Stomach (tissue), 19 donors: ENCODE measurements at places on chromosomes 2 and 18.

DNA sequence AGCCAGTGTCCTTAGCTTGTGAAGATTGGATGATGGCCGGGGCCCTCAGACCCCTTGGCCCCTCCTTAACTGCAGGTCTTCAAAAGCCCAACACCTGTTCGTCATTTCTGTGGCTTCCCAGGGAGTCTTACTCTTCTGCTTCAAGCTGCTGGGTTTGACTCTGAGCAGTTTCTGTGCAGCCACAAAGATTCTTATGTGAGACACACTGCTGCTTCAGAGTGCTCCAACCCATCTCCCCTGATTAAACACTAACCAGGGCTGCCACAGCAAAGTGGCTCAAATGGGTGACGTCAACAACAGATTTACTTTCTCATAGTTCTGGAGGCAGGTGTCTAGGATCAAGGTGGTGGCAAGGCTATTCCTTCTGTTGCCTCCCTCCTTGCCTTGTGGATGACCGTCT, 40.8 kb downstream of the TSN start:
- DNase-seq: no peak

- DNase-seq: no peak
These were observed 20.1 kb downstream of the PLEKHB2 start for GRCh38 chr2:131125195-131125757.

- no peak for DNase-seq
These were observed 155.1 kb downstream of the GLI2 start for GRCh38 chr2:120890566-120891360.

DNA sequence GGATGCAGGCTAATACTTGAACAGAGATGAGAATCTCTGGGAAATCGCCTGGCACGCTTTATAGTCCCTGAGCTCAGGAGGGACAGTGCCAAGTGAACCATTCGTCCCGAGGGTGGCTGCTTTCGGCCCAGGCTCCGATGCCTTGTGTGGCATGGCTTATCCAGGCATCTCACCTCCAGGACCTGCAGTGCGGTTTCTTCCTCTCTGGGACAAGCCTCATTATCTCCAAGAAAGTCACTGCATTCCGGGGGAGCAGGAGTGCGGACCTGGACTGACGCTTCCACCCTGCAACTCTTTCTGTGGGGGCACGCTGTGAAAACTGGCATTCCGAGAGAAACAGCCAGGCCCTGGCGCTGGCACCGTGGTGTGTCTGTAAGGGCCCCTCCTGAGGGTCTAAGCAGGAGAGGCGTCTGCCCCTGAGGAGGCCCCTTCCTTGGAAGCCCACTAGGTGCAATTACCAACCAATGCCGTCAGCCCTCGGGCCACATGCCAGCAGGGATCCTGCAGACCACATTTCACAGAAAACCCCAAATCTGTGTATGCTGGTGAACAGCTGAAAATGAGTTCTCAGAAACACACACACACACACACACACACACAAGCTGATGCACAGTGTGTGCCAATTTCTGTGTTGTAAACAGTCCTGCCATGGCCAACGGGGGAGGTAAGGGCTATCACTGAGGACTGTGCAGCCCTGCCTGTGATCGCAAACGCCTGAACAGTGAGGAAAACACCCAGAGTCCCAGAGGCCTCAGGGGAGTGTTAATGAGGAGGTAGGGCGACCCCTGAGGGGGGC, 351.9 kb upstream of the SALL3 start:
- DNase-seq: no peak

GRCh38 chr2:144402251-144402650, 117.7 kb downstream of the ZEB2 start:
- DNase-seq: no peak

- DNase-seq: peak; percentile 68
These were observed 46.0 kb downstream of the LRRFIP1 start for GRCh38 chr2:237673130-237674001.

GRCh38 chr18:2602844-2603243, 31.5 kb downstream of the NDC80 start:
- no peak for DNase-seq

DNA sequence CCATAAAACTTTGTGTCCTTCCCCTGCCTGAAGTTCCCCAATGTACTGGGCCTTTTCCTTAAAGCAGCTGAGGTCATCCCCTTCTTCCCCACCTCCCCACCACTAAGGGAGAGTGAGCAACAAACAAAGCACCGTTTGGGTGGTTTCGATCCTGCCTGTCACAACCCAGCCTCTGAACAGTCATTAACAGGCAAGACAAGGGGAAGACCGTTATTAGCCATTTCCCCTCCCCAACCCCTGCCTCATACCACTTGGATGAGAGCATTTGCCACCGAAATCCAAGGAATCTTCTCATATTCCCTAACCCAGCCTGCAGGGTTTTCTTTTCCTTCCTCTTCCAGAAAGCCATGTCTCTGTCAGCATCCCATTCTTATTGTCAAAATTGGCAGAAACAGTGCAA, 65.6 kb downstream of the STRADB start:
- DNase-seq: no peak
